ENCODE measurements at places on chromosomes 6 and 20. TPM values are rescaled to one million over a fixed set of nuclear protein-coding genes. Genes with fewer than 3 reads are reported as not detected.

DNA sequence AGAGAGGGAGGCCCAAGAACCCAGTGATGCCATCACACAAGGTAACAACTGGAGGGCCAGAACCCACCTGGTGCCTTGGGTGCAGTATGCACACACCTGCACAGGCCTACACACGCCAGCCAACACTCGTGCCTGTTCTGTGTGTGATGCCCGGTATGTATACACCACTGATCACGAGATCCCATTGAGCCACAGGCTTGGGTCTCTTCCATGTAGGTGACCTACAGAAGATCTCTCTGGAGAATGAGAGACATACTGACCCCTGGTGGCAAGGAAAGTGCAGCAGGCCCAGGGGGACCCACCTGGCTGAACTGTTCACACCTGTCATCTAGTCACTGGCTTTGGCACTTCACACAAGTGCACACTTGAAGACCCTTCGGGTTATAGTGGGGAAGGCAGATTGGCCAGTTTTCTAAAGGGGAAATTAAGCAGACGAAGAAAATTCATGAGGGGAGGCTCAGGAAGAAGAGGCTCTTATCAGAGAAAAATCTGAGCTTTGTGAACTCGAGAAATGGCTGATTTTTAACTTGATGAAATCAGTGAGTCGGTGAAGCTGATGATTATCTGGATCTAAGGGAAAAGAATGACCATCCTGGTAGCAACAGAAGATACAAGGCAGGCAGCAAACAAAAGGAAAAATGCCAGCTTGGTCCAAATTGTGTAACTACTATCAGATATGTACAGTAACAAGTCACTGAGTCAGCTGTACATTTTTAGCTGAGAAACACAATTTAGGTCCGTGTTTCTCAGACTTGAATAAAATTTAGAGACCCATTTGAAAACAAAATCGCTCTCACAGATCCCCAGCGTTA is 69.1 kb upstream of the PBOV1 start:
- H3K27ac ChIP-seq, result no peak overlapping the region
- peaks cover 6% of the 10 kb centered on the region for H3K4me1 ChIP-seq
- H3K4me3 ChIP-seq, result no peak overlapping the region
- no peaks in the 10 kb centered on the region for H3K27me3 ChIP-seq
- DNase-seq, result peak; percentile 38

DNA sequence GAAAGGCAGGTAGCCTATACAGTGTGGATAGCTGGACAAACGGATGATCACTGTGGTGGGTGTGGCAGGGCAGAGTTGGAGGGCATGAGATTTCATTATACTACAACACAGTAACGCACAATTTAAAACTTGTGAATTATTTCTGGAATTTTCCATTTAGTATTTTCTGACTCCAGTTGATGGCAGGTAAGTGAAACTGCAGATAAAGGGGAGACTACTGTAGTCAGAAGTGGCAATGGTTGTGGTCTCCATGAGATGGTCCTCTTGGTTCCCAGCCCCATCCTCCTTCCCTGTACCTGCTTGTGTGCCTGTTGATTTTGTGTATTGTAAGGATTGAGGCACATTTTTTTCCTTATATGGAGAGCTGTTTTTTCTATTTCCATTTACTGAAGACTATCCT is 22.5 kb upstream of the SCAF8 start:
- H3K27me3 ChIP-seq, result no peaks in the 10 kb centered on the region
- H3K36me3 ChIP-seq, result no peaks in the 10 kb centered on the region
- DNase-seq, result no peak
- no peak overlapping the region for H3K27ac ChIP-seq
- H3K4me1 ChIP-seq, result no peaks in the 10 kb centered on the region

- DNase-seq, result no peak
- H3K4me3 ChIP-seq, result no peak overlapping the region
- no peaks in the 10 kb centered on the region for H3K27me3 ChIP-seq
- H3K36me3 ChIP-seq, result no peaks in the 10 kb centered on the region
- peaks cover 13% of the 10 kb centered on the region for H3K4me1 ChIP-seq
These were observed 12.4 kb upstream of the CCN6 start for GRCh38 chr6:112041535-112041934.

- H3K4me1 ChIP-seq, result no peaks in the 10 kb centered on the region
- no peaks in the 10 kb centered on the region for H3K27me3 ChIP-seq
- H3K4me3 ChIP-seq, result no peak overlapping the region
- DNase-seq, result peak; percentile 62
These were observed 14.6 kb upstream of the CFAP206 start for GRCh38 chr6:87393026-87393622.

GRCh38 chr6:53565886-53566285 is 21.0 kb upstream of the GCLC start:
- no peak overlapping the region for H3K27ac ChIP-seq
- H3K36me3 ChIP-seq, result no peaks in the 10 kb centered on the region
- DNase-seq, result no peak

GRCh38 chr6:20432692-20433091 is 31.0 kb downstream of the E2F3 start:
- no peak for DNase-seq
- no peaks in the 10 kb centered on the region for H3K4me1 ChIP-seq
- no peaks in the 10 kb centered on the region for H3K27me3 ChIP-seq
- H3K4me3 ChIP-seq, result no peak overlapping the region

DNA sequence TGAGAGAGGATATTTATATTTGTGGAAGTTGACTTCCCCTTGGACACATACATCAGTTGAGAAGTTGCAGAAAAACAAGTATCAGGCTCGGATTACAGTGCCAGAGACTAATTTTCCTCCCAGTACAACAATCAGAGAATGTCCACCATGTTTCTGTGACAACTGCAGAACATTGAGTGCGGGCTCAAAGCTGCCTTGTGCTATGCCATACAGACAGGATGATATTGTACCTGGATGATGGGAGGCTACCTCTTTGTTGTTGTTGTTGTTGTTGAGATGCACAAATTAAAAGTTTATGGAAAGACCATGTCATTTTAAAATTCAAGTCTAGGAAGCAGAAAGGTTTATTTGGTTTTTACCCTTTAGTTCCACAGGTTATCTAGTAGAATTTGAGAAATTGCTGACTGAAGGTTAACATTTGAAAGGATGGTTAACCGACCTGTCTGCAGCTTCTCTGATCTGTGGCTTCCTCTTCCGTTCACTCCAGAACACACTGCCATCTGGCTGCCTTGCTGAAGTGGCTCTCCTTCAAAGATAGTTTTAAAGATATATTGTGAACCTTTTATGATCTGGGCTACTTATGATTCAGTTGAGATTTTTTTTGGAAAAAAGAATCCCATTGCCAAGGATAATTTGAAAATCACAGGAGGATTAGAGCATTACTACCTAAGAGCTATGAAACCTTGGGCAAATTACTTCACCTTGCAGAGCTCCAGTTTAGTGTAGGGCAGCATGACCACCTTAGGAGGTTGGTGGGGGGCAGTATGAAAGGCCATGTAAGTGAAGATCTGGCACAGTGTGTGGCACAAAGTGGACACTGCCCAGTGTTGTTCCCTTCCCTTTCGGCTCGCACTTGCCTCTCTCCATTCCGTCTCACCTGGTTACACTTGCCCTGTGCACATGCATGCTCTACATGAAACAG is 15.9 kb downstream of the TMEM200A start:
- H3K4me1 ChIP-seq, result no peaks in the 10 kb centered on the region
- no peak for DNase-seq
- H3K4me3 ChIP-seq, result no peak overlapping the region
- no peak overlapping the region for H3K27ac ChIP-seq
- H3K36me3 ChIP-seq, result no peaks in the 10 kb centered on the region

DNA sequence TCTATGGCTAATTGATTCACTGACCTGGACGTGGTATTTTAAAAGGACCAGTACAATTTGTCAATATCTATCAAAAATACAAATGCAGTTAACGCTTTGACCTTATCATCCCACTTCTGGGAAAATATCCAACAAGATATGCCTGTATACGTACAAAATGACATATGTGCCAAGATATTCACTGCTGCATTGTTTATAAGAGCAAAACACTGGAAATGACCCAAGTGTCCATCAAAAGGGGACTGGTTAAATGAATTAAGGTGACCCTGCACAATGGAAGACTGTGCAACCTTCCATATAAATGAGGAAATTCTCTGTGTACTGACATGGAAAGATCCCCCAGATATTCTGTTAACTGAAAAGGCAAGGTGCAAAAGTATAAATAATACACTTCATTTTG is 13.9 kb downstream of the TRAM2 start:
- no peak overlapping the region for H3K4me3 ChIP-seq
- peaks cover 4% of the 10 kb centered on the region for H3K4me1 ChIP-seq
- H3K27ac ChIP-seq, result no peak overlapping the region
- H3K27me3 ChIP-seq, result no peaks in the 10 kb centered on the region
- no peak for DNase-seq
- H3K36me3 ChIP-seq, result no peaks in the 10 kb centered on the region

DNA sequence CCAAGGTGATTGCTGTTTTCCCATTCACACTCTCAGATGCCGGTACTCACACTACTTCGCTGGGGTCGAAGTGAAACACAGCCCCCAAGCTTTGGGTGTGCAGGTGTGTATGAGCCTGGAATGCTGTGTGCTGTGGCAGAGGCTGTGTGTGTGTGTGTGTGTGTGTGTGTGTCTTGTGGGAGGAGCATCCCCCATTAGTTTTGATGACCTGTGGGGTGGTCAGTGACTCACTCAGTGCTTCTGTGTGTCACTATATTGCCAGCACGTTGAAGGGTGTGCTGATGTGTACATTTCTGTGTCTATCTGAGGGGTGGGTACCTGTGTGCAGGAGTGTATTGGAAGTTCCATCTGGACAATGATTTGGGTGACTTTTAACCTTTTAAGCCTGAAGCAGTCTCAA is 5.0 kb upstream of the SLC12A5 start:
- H3K27ac ChIP-seq, result no peak overlapping the region
- H3K27me3 ChIP-seq, result peaks cover 32% of the 10 kb centered on the region
- H3K4me3 ChIP-seq, result no peak overlapping the region
- no peak for DNase-seq
- H3K4me1 ChIP-seq, result peaks cover 16% of the 10 kb centered on the region
- H3K36me3 ChIP-seq, result no peaks in the 10 kb centered on the region

- peaks cover 4% of the 10 kb centered on the region for H3K4me1 ChIP-seq
- no peaks in the 10 kb centered on the region for H3K27me3 ChIP-seq
- H3K36me3 ChIP-seq, result no peaks in the 10 kb centered on the region
- no peak overlapping the region for H3K27ac ChIP-seq
- H3K4me3 ChIP-seq, result no peak overlapping the region
These were observed 39.6 kb downstream of the HLA-F start for GRCh38 chr6:29762781-29763214.

- no peaks in the 10 kb centered on the region for H3K27me3 ChIP-seq
- H3K27ac ChIP-seq, result no peak overlapping the region
- DNase-seq, result peak; percentile 48
- H3K4me1 ChIP-seq, result peaks cover 20% of the 10 kb centered on the region
These were observed 99.7 kb downstream of the TULP4 start for GRCh38 chr6:158411998-158412397.

DNA sequence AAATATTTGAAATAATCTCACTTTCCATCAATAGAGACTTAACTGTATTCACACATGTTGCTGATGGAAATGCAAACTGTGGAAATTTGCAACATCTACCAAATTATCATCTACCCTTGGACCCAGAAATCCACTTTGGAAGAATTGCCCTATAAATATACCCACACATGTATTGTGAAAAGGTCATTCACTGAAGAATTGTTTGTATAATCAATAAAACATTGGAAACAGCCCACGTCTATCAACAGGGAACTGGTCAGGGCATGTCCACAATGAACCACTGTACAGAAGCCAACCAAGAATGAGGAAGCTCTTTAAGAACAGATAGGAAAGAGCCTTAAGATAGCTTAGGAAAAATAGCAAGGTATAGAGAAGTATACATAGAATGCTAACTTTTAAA is 36.2 kb downstream of the PXDC1 start:
- no peaks in the 10 kb centered on the region for H3K36me3 ChIP-seq
- no peak for DNase-seq
- no peaks in the 10 kb centered on the region for H3K4me1 ChIP-seq
- no peak overlapping the region for H3K27ac ChIP-seq
- H3K4me3 ChIP-seq, result no peak overlapping the region

- H3K4me3 ChIP-seq, result no peak overlapping the region
- H3K4me1 ChIP-seq, result peaks cover 19% of the 10 kb centered on the region
- no peaks in the 10 kb centered on the region for H3K36me3 ChIP-seq
- DNase-seq, result no peak
These were observed 4.6 kb upstream of the NAA20 start for GRCh38 chr20:20012541-20012940.

- H3K4me1 ChIP-seq, result no peaks in the 10 kb centered on the region
- H3K27me3 ChIP-seq, result no peaks in the 10 kb centered on the region
- no peak for DNase-seq
- no peak overlapping the region for H3K27ac ChIP-seq
These were observed 42.3 kb downstream of the PDYN start for GRCh38 chr20:1951436-1952115.

DNA sequence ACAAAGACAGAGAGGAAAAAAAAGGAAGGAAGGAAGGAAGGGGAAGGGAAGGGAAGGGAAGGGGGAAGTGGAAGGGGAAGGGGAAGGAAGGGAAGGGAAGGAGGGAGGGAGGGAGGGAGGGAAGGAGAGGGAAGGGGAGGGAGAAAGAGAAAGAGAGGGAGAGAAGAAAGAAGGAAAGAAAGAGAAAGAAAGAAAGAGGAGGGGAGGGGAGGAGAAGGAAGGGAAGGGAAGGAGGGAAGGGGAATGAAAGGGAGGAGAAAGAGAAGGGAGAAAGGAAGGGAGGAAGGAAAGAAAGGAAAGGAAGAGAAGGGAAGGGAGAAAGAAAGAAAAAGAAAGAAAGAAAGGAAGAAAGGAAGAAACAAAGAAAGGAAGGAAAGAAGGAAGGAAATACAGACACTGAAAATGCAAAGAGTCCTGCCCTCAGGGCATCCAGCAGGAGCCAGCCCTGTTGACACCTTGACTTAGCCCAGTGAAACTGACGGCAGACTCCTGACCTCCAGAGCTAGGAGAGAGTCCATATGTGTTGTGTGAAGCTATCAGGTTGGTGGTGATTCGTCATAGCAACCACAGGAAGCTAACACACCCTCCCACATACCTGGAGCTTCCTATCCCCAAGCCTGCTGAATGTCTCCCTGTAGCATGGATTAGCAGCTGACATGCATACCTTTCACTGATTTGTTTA is 58.7 kb upstream of the SULF2 start:
- no peak overlapping the region for H3K27ac ChIP-seq
- peaks cover 3% of the 10 kb centered on the region for H3K4me1 ChIP-seq
- H3K27me3 ChIP-seq, result no peaks in the 10 kb centered on the region
- H3K36me3 ChIP-seq, result no peaks in the 10 kb centered on the region

PTK6 gene
- 6.7 TPM for total RNA-seq

TNF gene
- total RNA-seq, result 0.59 TPM

REM1 gene
- total RNA-seq, result not detected

SLC22A7 gene
- not detected for total RNA-seq

NRSN1 gene
- not detected for total RNA-seq

PSORS1C2 gene
- not detected for total RNA-seq

KLHDC3 gene
- total RNA-seq, result 67.2 TPM

CDH22 gene
- 1.8 TPM for total RNA-seq

FLRT3 gene
- 1.5 TPM for total RNA-seq

PLG gene
- 0.69 TPM for total RNA-seq

OSBPL2 gene
- total RNA-seq, result 36.9 TPM

PIM1 gene
- 26.2 TPM for total RNA-seq

MYBL2 gene
- 92.1 TPM for total RNA-seq

CDSN gene
- 0.12 TPM for total RNA-seq

PDRG1 gene
- total RNA-seq, result 18.7 TPM

MYCT1 gene
- total RNA-seq, result not detected

PLEKHG1 gene
- 10.4 TPM for total RNA-seq

MBOAT1 gene
- total RNA-seq, result 11.7 TPM

PRDM13 gene
- total RNA-seq, result not detected
